ENCODE measurements at places on chromosomes 5 and 9.

DNA sequence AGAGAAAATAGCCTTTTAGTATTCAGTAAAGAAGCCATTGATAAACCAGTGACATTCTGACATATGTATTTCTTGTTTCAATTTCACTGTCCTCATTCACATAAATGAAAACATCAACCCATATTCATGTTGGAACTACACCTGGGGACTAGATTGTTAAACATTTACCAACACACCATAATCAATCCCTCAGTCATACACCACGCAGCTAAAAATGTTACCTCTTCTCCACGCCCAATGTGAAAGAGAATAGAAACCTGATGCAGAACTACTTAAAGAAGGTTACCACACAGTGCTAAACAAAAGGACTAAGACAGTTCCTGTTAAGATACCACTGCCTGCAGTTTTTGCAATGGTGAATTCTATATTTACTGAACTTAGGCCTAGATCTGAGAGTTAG is 518.9 kb downstream of the PRELID2 start:
- DNase-seq, result no peak

- no peak for DNase-seq
Measured at GRCh38 chr5:10401498-10401897, 40.2 kb upstream of the ROPN1L start.

- no peak for DNase-seq
Measured at GRCh38 chr5:78268356-78268755, 26.1 kb downstream of the AP3B1 start.

DNA sequence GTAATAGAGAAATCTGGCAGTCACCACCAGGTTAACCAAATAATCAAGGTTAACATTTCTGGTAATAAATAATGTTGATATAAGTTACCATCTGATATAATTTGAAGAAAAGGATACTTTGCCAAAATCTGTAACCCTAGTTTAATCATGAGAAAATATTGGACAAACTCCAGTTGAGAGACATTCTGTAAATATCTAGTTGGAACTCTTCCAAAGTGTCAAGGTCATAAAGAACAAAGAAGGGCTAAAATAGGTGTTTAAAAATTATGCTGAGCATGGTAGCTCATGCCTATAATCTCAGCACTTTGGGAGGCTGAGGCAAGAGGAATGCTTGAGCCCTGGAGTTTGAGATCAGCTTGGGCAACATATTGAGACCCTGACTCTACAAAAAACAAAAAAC is 253.3 kb downstream of the MRPS30 start:
- DNase-seq, result no peak

DNA sequence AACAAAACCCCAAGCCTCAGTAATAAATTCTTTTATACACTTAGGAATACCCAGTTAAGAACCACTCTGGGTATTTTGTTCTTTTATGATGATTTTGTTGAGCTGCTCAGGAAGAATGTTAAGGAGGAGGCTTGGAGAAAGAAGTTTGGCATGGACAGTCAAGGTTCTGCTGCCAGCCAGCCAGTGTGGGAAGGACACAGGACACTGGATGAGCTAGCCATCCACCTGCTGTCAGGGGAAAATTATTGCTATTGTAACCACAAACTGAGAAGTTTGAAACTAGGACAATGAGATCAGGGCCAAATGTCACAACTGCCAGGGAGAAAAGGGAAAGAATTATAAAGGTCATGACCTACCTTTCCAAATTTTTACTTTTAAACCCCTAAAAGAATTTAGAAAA is 25.9 kb upstream of the ADAMTSL1 start:
- no peak for DNase-seq

GRCh38 chr5:122730037-122730436 is 44.8 kb upstream of the SNX2 start:
- DNase-seq, result no peak

DNA sequence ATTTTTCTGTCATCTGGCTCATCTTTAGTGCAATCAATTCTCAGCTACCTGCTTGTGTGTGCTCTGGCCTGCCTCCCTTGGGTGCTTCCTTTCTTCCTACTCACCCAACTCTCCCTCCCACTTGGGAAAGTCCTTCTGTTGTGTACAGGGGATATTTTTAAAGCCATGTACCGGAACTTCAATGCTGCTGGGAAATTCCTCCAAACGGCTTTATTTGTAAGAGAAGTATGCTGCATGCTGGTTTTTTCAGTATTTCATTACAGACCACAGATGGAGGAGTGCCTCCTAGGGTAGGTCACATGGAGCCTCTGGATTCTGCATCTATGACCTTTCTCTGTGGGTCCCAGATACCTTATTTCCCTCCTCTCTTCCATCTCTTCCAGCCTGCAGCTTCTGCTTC is 5.4 kb upstream of the HMHB1 start:
- DNase-seq, result no peak

- DNase-seq, result no peak
Measured at GRCh38 chr9:70133253-70134208, 89.9 kb downstream of the MAMDC2 start.

Data from T-helper 17 cell (primary cell).